ENCODE measurements at places on chromosomes 5 and 9.

DNA sequence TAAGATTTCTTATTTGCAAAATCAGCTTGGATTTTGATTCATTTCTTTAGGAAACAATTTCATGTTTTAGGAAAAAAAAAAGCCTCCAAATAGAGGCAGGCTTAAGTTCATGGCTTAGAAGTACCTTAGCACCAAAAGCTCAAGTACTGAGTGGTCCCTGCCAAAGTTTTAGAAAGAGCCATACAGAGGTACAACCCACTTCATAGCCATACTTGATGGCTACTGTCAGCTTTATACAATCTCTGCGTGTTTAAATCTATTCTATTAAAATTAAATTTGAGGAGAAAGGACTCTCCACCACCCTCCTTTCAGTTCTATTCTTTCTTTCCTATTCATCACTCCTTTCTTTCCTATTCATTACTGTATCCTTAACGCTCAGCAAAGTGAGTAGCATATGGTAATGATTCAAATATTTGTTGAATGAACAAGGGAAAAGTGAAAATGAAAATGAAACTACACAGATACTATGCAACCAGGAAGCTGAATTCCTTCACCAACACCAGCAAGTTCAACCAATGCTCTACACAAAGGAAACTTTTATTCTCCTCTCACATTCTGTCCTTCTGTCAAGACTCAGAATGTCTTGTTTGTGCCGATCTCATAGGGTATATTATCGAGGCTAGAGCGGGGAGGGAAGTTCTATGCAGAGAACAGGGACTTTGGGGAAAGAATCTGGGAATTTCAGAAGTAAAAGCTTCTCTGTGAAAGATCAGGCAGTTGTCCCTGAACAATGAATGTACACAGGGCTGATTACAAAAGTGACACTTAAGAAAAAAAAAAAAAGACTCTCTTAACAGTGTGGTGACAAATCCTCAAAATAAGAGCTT is 138.6 kb upstream of the SPEF2 start:
- DNase-seq, result no peak

- DNase-seq, result no peak
Measured at GRCh38 chr9:125851979-125852378, 104.8 kb downstream of the PBX3 start.

- no peak for DNase-seq
Measured at GRCh38 chr5:176687881-176688280, 40.6 kb downstream of the TSPAN17 start.

DNA sequence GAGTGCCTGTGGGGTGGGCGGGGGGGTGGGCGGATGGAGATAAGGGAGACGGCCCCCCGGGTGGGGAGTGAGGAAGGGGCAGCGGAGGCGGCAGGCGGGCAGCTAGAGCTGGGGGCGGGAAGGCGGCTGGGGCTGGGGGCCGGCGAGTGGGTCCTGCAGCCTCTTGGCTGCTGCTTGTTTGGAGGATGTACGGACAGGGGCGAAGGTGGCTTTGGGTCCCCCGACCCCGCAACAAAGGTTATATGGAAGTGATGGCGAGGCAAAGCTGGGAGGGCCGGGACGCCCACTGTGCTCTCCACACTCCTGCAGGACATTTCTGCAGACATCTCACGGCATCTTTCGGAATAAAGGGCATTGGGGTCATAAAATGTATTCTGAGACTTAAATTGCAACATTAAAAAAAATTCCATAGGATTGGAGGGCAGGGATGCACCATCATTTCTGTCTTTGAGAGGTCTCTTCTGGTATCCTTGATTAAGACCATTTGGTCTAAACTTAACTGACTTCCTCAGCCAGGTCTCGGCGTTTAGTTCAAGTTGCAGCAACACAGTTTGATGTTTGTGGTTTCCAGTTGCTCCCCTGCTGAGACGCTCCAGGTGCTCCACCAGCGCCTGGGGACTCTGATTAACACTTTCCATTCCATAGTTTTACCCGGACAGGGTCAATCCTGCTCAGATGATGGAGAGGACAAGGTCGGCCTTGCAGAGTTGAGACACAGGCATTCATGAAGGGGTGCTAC is 101.6 kb upstream of the SSBP2 start:
- DNase-seq, result no peak

GRCh38 chr5:157273131-157273556 is 7.2 kb downstream of the CYFIP2 start:
- DNase-seq, result no peak
